ENCODE measurements at places on chromosomes 4 and X.
A peak's percentile ranks its signal among the peaks of the same experiment; 100 is the strongest.

- DNase-seq, result no peak
Measured at GRCh38 chr4:24914460-24914859, 1.6 kb upstream of the CCDC149 start.

DNA sequence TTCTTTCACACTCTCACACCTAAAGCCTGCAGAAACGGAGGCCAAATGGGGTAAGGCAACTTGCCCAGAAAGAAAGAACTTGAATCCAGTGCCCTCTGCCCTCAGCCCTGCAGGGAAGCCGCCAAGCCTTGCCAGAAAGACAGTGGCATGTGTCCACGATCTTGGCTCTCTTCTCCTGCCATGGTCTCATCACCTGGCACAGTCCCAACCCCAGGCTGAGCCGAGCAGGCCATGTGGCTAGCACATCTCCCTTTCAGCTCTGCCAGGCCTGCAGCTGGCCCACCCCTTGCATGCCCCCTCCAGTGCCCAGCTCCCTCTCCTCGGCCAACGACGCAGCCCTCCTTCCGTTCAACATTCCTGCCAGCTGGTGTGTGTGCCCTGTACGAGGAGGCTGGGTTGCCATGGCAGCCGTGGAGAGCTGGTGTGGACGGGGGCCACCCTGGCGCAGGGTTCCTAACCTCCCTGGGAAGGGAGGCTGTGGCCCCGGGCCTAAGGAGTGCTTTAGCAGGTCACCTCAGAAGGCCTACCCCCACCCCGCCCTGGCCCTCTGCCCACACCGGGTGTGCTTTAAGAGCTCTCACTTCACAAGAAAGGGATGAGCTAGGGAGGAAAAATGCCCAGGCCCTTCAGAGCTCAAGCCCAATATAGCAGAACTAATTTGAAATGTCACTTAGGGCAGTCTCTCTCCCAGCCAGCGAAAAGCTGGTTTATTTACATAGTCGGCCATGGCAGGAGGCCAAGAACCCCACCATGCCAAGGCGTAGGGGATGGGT, 73.0 kb upstream of the PJA1 start:
- DNase-seq, result no peak

DNA sequence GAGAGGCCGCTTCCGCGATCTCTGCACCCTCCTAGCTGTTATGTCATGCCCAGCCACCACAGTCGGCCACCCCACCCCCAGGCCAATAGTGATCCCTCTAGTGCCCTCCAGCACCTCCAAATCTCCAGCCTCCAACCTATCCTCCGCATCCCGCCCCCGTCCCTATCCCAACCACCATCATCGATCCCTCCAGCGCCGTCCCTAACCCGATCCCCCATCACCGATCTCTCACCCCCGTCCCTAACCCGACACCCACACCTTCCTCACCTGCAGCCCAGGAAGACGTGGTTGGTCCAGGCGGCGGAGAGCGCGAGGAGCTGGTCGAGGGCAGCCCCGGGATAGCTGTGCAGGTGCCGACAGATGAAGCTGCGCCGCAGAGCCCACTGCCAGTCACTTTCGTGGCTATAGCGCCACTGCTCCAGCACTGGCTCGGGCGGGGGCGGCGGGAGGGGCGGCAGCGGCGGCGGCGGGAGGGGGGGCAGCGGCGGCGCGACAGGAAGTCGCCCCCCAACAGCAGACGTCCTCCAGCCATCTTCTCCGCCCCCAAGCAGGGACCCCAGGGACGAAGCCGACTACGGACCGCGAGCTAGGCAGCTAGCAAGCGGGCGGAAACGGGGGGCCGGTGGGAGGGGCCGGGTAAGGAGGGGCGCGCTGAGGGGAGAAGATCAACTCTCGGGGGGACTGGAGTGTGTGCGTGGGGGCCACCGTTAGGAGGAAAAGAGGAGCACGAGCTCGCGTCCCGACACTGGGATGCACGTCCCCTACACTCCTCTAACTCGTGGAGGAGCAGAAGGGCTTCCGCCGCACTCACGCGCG, 552 bp downstream of the NKRF start:
- peak; percentile 26 for DNase-seq

GRCh38 chrX:110509755-110510532, 151.3 kb downstream of the RTL9 start:
- no peak for DNase-seq

DNA sequence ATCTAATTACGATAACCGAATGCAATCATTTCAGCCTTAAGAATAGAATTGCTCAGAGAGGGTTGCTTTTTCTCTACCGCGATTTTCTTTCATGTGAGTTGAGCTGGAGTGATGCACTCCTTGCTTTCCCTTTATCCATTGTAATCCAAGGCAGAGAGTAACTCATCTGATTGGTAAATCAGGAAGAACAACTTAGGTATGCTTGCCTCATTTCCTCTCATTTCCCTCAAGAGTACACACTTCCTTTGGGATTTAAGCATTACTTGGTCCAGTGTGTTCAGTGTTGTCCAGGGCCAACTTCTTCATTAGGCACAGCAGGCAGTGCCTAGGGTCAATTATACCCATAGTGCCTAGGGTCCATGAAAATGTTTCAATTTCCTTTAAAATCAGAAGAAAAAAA, 15.7 kb upstream of the N4BP2 start:
- DNase-seq, result no peak

GRCh38 chrX:42460706-42461105, 317.3 kb downstream of the PPP1R2C start:
- no peak for DNase-seq

DNA sequence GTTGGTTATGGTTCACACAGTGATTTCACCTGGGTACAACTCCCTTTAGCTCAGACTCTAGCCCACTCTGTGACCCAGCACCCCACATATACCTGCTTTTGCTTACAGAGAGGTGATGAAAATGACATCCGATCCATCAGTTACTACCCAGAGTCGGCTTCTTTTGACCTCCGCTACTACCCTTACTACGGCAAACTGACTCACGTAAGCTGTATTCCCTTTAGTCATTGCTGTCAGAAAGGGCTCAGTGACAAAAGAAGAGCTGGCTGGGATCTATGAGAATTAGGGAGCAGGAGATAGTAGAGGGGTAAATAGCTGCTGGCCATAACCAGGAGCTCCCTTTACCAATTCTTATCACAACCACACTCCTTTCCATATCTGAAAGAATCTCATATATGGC, 16.7 kb downstream of the ATP1B4 start:
- no peak for DNase-seq

GRCh38 chr4:151721466-151721865, 39.3 kb downstream of the GATB start:
- DNase-seq, result no peak

DNA sequence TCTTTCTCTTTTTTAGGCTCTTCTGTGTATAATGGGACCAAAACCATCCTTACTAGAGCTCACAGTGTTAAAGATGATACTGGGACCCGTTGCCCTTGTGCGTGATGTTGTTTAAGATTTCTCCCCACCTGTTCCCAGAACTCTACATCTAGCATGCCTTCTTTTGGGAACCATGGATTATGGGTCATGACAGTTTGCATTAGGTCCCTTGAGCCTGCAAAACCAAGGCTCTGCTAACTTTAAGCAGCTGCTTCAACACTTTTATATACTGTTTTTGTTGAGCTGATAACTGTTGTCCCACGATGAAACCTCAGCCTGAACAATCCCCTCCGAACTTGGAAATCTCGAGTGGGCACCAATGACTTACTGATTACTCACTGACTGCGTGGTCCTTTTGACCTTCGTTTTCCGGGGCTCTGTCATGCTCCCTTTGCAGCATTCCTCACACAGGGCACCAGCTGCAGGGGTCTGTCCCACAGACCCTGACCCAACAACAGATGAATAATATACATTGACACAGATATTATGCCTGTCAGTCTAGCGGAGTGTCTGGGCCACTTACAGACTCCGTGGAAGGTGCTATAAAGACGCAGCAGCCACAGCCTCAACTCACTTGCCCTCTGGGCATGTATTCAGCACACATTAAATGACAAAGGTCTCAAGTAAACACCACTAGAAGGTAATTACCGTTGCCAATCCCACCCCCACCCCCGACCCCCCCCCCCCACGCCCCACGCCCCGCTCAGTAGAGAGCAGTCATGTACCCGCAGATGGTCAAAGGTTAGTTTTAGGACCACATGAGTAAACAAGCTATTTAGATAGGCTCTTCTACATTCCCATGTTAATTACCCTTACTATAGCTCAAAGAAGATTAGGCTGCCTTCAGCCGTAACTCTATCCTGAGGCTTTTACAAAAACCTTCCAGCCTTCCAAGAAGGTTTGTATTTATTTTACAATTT, 162.0 kb upstream of the WDFY3 start:
- no peak for DNase-seq

GRCh38 chr4:182931691-182932345, 14.6 kb upstream of the DCTD start:
- DNase-seq, result no peak

GRCh38 chrX:2559124-2559523, 58.3 kb upstream of the DHRSX start:
- no peak for DNase-seq

DNA sequence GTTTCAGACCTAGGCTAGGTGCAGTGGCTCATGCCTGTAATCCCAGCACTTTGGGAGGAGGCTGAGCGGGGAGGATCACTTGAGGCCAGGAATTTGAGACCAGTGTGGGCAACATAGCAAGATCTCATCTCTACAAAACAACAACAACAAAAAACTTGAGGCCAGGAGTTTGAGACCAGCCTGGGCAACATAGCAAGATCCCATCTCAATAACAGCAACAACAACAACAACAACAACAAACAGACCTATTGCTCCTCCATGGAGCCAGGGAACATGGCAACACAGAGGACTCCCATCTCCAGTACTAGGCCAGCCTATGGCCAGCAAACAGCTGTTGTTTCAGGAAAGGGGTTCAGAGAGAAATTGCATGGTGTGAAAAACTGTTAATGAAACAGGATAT, 43.4 kb downstream of the SLC16A2 start:
- DNase-seq, result no peak

DNA sequence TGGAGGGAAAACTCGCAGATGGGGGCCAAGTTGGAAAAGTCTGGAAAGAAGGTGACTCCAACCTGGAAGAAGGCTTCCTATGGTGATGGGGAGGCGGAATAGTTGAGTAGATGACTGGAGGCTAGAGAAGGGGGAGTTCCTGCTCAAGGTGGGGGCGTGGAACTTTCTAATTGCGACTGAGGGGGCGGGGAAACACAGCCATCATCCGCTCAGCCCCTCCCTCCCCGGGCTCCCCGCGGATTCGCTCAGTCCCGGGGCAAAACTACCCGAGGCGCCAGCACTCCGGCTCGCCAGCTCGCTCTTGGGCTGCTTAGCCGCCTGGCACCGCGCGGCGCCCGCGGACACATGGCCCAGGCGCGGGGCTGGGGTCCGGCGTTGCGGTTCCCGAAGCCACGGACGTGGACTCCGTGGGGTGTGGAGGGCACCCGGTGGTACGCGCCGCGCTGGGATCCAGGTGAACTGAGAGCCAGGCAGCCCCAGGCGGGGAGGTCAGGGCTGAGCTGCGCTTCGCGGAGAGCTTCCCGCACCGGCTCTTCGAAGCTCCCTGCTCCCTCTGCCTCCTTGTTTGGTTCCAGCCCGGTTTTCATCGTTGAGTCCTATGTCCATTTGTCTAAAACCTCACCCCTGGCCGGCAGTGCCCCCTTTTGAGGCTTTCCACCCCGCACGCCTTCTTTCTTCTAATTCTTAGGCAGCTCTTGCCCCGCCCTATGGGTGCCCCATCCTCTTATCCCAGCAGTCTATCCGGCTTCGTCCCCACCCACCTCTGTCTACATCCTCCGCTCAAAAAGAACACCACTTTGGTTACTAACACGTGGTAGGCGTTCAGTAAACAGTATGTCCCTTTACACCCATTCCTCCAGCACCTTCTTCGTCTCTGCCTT, 38.9 kb downstream of the STARD8 start:
- peak; percentile 68 for DNase-seq

- no peak for DNase-seq
Measured at GRCh38 chrX:117957128-117957527, 159.5 kb downstream of the KLHL13 start.

GRCh38 chr4:46993075-46994006, at the start of gene GABRA4:
Gene GABRA4 (minus strand): TSS chr4:46993581. CDS start chr4:46993424, 157 bp downstream.
- DNase-seq, result no peak

- no peak for DNase-seq
Measured at GRCh38 chrX:136643243-136643642, 4.7 kb upstream of the CD40LG start.

GRCh38 chr4:152334931-152335330, 201.0 kb downstream of the FBXW7 start:
- no peak for DNase-seq

- DNase-seq, result no peak
Measured at GRCh38 chr4:178309890-178310289, 867.7 kb upstream of the AGA start.

GRCh38 chrX:122439831-122440230, 744.2 kb upstream of the GRIA3 start:
- no peak for DNase-seq

- DNase-seq, result peak; percentile 5
Measured at GRCh38 chrX:130224810-130225209, 43.9 kb downstream of the ZNF280C start.

DNA sequence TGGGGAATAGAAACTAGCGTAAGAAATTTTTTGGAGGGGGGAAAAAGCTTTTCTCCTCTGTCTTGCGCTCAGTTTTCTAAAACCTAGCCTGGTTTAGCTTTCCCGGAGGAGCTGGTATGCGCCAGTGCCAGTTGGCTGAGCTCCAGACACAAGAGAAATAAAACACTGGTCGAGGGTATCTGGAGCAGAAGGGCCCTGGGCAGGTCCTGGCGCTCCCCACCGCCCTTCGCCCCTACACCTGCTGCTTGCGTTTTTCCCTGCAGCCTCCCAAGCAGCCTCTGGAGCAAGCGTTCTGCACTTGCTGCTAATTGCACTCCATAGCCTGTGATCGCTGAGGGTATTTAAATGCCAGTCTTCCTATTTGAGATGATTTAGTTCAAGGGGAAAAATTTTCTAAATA, 816 bp downstream of the EREG start:
- peak; percentile 12 for DNase-seq

DNA sequence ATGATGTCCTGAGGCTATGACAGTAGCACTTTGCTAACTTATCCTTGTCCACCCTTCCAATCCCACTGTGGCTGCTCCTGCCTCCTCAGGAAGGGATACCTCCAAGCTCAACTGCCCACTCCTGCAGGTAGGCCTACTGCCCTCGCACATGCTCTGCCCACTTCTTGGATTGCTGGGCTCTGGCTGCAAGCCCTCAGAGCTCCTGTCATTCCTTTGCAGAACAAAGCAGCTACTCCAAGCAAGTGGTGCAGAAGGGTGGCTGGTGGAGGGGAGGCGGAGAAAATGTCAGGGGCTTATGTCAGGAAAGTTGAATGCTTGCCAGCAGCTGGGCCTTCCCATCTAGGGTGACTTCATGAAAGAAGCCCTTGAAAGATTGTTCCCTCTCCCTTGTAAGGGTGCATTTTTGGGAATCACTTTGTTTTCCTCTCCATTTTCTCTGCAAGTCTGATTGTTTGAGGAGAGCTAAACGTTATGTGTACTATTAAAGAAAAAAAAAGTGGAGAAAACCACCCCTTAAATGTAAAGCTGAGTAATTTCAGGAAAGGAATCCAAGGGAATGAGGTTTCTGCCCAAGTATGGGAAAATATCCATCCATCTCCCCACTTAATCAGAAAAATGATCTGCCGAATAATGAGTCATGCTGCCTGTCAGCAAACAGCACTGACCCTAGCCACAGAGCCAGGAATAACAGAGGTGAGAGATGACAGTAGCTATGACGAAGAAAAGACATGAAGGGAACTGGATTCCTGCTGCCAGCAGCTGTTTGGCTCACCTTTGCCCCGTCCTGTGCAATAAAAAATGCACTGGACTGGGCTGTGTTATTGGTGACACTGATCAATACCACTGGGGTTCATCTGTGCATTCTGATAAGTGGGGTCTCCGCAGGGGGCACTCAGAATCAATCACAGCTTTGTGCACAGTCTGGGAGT, 102.0 kb downstream of the RTL5 start:
- no peak for DNase-seq

Data from suppressor macrophage treated with lipopolysaccharide for 4 hours (primary cell).